ENCODE measurements at places on chromosomes 7 and 10.

DNA sequence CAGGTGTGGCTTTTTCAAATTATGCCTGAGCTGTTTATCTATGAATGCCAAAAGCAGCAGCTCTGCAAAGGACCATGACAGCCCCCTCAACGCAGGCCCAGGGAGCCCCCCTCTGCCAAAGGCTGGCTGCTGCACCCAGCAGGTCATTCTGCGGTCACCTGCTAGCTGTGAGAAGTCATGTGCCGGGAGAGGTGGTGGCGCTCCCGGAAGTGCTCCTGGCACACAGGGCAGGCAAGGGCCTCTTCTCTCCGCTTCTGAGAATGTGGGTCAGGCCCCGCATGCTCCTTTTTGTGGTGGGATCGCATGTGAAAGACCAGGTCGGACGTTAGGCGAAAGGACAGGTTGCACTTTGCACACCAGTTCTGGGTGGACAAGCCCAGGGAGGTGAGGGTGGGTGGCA is 16.4 kb downstream of the ZNF488 start:
- DNase-seq: no peak

GRCh38 chr7:125112850-125113249 is 183.2 kb upstream of the POT1 start:
- DNase-seq: peak; percentile 70

DNA sequence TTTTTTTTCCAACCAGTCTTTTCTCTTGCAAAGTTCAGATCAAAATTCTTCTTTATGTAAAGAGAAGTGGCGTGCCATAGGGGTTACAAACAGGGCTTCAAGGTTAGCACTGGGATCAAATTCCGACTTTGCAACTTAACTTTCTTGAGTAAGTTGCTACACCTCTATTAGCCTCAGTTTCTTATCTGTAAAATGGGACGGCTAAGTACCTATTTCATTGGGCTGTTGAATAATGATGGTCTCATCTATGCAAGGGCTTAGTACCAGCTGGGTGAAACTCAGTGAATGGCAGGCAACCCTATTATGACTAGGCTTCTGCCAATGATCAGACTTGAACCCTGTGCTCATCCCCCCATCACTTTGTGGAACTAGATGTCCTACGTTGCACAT is 33.9 kb downstream of the ITPRIP start:
- no peak for DNase-seq

DNA sequence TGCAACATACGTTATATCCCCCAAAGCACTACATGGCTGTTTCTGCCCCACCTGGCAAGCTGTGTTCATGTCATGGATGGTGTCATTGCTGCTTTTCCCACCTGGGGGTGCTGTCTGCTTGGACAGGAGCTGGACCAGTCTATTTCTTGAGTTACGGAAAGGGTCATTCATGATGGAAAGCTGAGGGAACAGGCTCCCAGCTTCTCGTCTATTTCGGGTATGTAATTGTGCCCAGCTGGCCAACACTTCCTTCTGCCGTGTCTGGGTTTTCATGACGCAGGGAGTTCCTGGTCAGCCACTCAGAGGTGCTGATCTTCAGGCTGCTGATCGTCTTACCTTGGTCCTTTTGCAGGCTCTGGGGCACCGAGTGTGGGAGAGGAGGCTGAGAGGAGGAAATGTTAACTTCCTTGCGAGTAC is 8.6 kb downstream of the BTBD16 start:
- DNase-seq: peak; percentile 78

- DNase-seq: no peak
Measured at GRCh38 chr10:121965996-121966395, 9.0 kb downstream of the NSMCE4A start.

- DNase-seq: no peak
Measured at GRCh38 chr10:44426247-44427034, 41.5 kb upstream of the CXCL12 start.

DNA sequence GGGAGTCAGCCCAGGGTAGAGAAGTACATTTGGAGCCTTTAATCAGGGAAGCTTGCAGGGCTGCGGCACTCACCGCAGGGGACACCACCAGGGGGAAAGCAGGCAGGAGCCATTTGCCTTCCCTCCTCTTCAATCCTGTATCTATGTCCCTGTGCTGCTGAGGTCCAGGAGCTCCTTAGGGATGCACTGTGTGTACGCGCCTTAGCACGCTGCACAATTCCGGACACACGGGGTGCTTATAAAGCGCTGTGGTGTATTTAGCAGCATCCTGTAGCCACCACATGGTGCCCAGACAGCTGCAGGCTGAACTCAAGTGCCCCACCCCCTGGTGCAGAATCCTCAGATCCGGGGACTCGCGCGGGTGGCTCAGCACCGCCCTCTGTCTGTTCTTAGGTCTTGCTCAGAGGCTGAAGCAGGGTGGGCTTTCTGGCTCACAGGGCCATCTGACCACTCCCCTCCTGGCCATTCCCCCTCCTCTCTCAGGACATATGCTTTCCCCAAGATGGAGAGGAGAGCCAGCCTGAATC is 421.4 kb downstream of the SDK1 start:
- no peak for DNase-seq

DNA sequence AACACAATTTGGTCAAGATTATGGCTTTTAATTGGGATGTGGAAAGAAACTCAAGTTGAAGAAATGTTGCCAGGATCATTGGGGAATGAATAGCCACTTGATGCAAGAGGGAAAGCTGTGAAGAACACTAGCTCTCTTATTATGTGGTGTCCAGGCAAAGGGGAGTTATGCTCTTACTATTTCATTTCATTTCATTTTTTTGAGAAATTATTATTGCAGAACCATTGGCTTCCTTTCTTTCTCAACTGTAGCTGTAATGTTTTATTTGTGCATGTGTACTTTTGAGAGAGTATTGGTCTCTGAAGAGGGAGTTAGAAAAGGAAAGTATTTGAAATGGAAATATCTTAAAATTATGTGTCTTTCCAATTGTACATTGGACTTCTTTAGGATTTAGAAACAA is 312.6 kb upstream of the BMPER start:
- DNase-seq: no peak

All from epithelial cell of esophagus (primary cell).